GM10248 (cell line): ENCODE measurements at places on chromosomes 12 and 14.

DNA sequence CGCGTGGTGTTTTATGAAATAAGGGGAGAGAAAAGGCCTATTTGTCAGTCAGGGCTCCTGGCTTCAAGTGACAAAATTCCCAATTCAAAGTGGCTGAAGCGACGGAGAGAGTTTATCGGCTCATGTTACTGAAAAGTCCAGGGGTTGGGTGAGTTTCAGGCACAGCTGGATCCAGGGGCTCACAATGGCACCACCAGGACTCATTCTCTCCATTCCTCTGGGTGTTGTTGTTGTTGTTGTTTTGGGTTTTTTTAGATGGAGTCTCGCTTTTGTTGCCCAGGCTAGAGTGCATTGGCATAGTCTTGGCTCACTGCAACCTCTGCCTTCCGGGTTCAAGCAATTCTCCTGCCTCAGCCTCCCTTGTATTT is 119.4 kb downstream of the SCARB1 start:
- DNase-seq = no peak

DNA sequence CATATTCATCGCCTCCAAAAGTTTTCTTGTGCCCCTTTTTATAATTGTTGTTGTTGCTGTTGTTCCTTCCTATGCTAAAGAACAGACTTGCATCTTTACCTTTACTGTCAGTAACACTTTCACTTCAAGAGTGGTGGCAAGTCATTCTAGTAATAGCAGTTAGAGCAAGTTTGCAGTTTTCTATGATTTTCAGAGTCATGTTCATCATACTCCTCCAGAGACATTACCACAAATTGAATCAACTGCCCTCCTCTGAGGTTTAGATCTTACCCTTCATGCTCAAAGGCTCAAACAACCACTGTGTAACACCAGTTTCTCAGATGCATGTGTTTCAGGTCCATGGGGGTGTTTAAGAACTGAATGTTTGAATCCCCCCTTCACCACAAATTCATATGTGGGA is 763.4 kb downstream of the LRFN5 start:
- DNase-seq = no peak

DNA sequence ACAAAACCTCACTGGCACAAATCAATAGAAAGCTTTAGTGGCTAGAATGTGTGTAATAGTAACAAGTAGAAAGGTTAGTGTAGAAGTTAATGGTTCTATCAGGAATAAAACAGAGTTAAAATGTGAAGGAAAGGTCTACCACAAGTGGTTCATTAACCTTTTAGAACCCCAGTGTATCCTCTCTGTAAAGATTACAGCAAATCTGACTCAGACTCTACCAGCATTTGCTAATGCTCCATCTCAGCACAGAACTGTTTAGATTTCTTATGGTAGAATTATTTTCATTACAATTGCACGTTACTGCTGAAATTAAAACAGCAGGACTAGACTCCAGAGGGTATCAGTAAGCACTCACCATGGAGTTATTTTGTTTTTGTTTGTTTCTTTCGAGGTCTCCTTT is 609.0 kb upstream of the LMO3 start:
- no peak for DNase-seq

DNA sequence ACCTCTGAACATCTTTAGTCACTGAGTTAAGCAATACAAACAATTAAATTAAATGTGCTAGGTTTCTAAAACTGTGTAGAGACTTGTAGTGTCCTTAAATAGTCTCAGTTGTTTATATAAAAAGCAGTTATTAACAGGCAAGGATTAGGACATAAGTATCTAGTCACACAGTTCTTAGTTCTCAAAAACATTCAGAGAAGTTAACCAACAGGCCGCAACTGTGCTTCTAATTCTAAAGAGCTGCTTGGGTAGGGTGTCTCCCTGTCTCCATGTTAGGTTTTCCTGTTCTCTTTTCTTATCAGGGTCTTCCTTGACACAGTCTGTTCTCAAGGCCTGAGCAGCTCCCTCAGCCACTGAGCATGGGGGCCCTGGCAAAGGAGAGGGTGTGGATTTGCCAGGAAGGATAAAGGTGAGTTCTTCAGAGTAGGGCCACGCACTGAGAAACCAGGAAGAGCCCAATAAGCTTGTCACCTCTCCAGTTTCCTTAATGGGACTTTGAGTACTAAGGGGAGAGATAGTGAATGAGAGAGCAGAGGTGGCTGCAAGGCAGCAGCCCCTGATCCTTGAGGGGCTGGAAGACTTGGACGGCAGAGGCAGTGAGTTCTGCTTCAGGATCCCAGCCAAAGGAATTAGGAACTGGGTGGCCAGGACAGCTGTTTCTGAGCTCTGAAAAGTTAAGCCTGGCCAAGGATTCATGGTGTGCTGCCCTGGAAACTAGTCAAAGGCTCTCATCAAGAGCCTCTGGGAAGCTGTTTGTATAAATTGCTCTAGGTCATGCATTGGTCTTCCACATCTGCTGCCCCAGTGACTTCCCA is 177.3 kb downstream of the MYRFL start:
- DNase-seq = no peak

DNA sequence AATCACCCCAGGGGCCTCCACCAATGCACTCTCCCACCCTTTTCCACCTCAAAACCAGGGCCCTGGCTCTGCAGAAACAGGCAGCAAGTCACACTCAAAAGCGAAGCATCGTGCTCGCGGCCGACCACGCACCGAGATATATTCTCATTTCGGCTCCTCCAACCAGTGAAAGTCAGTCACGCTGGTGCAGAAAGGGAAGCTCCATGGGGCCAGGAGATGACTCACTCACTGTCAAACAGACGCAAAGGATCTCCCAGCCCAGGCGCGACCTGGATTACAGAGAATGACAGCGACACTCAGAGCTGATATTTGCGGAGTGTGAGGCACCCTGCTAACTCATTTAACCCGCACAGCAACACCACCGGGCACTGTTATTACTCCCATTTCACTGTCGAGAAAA is 173.6 kb downstream of the CALM1 start:
- no peak for DNase-seq

DNA sequence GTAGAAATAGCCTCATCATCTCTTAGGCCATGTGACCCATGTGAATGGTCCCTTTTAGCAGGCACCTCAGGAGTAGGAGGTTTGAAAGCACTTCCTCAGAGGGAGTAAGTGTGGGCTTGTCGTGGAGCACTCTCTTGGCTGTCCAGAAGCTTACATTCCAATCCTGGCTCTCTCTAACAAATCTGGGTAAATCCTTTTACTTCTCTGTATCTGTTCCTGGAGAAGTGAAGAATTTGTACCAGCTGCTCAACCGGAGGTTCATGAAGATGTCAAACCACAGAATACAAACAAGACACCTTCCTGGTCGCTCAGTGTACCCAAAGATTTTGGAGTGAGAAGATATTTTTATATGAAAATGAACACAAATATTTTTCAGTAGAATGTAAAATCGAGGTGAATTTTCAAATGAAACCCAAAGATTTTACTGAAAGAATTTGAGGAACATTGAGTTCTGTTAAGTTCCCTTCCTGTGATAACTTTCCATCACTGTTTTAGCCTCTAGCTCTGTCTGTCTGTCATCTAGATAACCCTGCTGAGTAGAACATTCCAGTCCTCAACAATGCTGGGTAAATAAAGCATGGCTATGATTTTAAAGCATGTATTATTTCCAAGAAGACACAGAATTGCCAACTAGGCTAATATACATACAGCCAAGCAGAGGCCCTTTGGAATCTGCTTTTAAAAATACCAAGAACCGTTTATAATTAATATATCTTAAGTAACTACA is 263.9 kb upstream of the RGS6 start:
- DNase-seq = no peak

- DNase-seq = no peak
Observed at GRCh38 chr12:78580296-78580695, 284.3 kb upstream of the SYT1 start.

- no peak for DNase-seq
Observed at GRCh38 chr14:103548463-103549351, 13.8 kb downstream of the BAG5 start.

- no peak for DNase-seq
Observed at GRCh38 chr12:92467886-92468285, 234.9 kb upstream of the PLEKHG7 start.

DNA sequence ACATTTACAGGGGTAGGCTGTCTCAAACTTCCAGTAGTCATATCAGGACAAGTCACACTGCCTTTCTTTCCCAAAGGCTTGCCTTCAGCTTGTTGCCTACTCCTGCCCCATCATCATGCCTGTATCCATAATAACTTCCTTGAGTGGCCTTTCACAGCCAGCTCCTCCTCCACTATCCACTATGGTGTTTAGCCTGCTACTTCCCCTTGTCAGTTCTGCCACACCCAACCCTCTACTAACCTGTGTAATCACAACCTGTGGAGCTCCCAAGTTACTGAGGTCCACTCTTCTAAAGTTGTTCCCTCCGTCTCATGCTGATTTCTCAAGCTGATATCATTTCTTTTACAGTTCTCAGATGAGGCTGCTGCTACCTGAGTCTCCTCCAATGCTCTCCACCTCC is 159.9 kb downstream of the BMP4 start:
- DNase-seq = no peak

DNA sequence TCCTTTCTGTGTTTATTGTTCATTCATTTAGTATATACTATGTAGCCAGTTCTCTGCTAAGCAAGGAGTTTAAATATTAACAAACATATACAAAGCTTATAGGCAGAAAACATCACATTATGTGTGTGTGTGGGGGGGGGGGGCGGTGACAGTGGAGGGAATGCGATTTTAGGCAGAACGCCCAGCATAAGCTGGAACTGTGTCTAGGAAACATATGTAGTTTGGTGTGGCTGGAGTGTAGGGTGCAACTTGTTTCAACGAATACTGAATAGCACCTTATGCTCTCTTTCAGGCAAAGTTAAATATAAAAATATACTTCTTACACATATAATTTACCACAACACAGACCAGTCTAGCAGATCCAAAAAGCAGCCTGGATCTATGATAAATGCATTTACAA is 980.6 kb downstream of the SLC6A15 start:
- DNase-seq = no peak

- DNase-seq = no peak
Observed at GRCh38 chr14:92253381-92253894, 69.5 kb upstream of the SLC24A4 start.

GRCh38 chr14:22297376-22297775 is 291.6 kb downstream of the DAD1 start:
- DNase-seq = no peak

- DNase-seq = peak; percentile 19
Observed at GRCh38 chr12:14956024-14956891, 5.1 kb downstream of the ARHGDIB start.

DNA sequence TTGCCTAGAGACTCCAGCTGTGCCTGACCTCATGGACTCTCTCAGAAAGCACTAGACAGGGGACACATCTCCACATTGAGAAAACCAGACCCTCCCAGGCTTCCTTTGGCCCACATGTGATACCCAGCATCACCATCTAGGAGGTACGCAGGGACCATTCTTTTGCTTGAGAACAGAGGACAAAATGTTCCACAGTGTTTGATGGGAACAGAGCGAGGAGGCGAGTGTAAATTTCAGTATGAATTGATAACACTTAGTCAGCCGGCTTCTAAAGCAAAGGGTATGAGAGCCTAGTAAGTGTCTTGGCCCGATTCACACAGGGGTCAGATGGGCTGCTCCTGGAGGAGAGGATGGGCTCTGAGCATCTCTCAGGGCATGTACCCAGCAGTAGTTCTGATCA is 1052.4 kb downstream of the BCL11B start:
- no peak for DNase-seq

DNA sequence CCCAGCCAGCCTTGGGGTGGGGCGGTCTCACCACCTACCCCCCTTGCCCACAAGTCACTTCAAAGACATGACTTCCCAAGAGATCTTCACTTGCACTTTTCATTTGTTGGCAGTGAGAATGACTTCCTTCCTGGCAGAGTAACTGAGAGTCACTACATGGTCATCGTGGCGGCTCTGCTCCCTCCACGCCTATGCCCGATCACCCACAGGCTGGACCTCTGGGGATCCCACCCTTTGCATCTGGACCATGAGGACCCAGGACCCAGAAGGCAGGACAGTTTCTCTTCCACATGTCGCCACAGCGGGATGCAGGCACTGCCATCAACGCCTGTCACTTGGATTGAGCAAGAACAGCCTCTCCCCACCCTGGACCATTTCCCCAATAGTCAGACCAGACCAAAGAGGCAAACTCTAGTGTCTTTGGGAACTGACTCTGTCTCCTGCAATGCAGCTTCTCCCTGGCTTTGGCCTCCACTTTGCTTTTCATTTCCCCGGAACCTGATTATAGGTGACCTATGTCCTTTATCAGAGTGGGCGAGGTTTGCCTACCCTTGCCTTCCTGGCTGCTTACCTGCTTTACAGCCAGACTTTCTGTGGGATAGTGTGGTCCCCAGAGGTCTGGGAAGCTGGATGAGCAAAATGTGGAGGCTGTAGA is 3.6 kb downstream of the VDR start:
- no peak for DNase-seq

GRCh38 chr14:100557658-100558057 is 29.6 kb downstream of the BEGAIN start:
- DNase-seq = no peak
